ENCODE measurements at places on chromosomes 3 and 15.

DNA sequence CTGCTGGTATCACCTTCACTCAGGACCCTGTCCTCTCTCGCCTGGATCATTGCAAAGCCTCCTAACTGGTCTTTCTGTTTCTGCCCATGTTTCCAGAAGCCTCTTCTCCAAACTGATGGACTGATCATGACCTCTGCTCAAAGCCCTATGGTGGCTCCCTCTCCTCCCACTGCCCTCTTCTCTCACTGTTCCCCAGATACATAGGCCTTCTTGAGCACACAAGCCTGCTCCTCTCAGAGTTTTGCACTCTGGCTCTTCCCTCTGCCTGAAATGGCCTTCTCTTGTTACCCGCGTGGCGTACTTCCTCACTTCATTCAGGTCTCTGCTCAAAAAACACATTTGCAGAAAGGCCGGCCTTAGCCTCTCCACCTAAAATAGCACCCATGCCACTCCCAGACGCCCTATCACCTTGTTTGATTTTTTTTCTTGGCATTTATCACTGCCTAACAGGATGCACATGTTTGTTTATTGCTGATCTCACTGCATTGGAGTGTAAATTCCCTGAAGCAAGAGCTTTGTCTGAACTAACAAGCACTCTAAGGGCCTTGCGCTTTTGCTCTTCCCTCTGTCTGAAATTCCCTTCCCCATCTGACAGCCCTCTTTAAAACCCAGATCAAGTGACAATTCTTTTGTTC, 1.4 kb upstream of the ETFA start:
- DNase-seq, result peak; percentile 44

GRCh38 chr3:184096811-184097383, at the start of gene HTR3E:
HTR3E (plus strand) TSS chr3:184097064; CDS start chr3:184097530, 466 bp downstream.
- no peak for DNase-seq

GRCh38 chr15:78956937-78957336, 12.1 kb upstream of the CTSH start:
- no peak for DNase-seq

DNA sequence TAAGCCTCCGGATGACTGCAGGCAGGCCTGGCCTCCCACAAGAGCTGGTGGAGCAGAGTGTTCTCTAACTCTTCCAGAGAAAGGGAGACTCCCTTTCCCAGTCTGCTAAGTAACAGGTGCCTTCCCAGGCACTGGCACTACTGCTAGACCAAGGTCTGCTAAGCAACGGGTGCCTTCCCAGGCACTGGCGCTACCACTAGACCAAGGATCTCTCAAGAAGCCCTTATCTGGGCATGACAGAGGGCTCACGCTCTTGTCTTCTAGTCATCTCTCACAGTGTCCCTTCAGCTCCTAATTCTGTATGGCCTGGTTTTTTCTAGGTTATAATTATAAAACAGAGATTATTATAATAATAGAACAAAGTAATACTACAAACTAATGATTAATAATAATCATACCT, 27.8 kb downstream of the MYL3 start:
- DNase-seq, result no peak

GRCh38 chr3:121998030-121998580, 23.9 kb downstream of the ILDR1 start:
- DNase-seq, result peak; percentile 38

DNA sequence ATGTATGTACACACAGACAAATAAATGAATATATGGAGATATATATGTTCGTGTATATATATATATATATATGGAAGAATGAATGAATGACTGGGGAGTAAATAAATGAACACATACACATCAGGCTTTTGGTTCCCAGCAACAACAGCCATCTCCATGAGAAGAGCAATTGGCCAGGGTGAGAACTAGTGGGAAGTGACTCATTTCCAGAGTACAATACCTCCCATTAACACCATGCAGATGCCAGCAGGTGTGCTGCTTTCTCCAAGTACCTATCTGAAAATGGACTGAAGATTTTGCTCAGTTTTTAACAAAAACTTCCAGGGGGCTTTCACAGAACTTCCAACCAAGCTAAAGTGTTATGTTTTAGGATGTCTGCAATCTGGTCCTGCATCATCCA, 179.8 kb upstream of the SLC2A2 start:
- DNase-seq, result no peak

DNA sequence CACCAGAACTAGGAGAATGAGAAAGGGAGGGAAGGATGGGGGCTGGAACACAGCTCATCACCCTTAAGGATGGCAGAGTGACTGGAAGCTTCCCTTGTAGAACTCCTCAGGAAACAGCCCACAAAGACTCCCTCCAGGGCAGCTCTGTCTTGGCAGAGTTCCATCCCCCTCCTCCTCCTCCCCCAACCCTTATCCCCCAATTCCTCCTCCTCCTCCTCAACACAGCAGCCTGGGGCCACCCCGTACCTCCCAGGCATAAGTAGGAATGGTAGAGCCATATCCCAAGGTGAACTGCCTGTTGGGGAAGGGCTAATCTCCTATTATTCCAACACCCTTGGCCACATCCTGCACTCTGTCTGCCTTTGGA, 38.8 kb downstream of the ADCY5 start:
- DNase-seq, result no peak

- DNase-seq, result no peak
Observed at GRCh38 chr3:97823046-97824004, 1.5 kb downstream of the CRYBG3 start.

- DNase-seq, result no peak
Observed at GRCh38 chr3:108473711-108474110, 36.7 kb downstream of the MYH15 start.

- peak; percentile 91 for DNase-seq
Observed at GRCh38 chr3:9715764-9716437, 12.3 kb downstream of the CPNE9 start.

GRCh38 chr3:12985148-12985547, 88.1 kb downstream of the IQSEC1 start:
- no peak for DNase-seq

GRCh38 chr15:51004103-51004551, 90.6 kb downstream of the TNFAIP8L3 start:
- peak; percentile 82 for DNase-seq

DNA sequence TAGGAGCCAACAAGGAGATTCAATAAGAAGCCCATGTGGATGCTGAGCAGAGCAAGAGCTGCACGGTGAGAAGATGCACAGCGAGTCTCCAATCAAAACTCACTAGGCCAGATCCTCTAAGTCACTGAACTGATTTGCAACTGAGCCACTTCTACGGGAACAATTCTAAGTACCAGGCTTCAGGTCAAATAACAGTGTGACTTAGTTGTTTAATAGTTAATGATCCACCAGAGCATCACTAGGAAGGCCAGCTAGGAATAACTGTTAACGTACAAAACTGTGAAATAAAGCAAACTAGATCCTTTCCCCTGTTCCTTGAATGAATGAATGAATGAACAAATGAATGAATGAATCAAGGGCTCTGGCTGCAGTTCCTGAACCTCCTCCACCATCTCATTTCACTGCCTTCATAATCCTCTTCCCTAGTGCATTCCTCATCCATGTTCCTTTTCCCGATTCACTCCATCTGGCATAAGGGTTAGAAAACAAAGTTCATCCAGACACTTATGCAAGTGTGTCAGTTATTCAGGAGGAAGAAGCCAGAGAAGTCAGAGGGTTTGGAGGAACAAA, 59.7 kb downstream of the ATP8B4 start:
- no peak for DNase-seq

- DNase-seq, result peak; percentile 87
Observed at GRCh38 chr3:179452176-179452564, 900 bp upstream of the GNB4 start.

GRCh38 chr3:168047190-168047795, 48.4 kb downstream of the GOLIM4 start:
- DNase-seq, result peak; percentile 92

GRCh38 chr3:69370901-69371301, 15.0 kb downstream of the FRMD4B start:
- no peak for DNase-seq

- DNase-seq, result no peak
Observed at GRCh38 chr15:88696254-88696653, 57.4 kb downstream of the ISG20 start.

- peak; percentile 46 for DNase-seq
Observed at GRCh38 chr3:188861842-188862744, 309.7 kb upstream of the TPRG1 start.

GRCh38 chr3:129628169-129628522, 21.7 kb upstream of the PLXND1 start:
- no peak for DNase-seq

DNA sequence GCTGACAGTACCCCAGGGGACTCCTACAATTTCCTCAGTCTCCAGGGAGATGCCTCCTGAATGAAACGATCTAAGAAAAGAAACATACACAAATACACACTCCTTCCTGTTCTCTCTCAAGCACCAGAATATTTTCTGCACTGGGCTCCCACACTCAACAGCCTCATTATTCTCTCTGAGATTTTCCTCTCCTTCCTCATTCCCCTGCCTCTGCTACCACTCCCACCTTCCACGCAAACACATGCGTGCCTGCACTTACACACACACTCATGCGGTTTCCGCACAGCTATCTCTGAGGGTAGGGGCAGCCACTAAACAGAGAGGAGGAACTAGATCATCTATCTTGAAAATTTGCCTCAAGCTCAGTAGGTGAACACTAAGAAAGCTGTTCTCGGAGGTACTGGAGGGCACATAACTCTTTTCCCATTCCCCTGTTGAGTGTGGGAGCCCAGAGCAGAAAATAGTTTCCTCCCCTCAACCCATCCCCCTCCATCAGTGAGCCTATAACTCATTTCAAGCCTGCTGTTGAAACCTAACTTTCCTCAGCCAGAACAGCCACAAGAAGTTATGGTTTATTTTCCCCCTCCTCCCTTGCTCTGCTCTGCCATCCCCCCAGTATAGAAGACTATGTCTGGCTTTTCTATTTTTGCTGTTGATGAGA, 30.5 kb upstream of the TIPARP start:
- peak; percentile 62 for DNase-seq

DNA sequence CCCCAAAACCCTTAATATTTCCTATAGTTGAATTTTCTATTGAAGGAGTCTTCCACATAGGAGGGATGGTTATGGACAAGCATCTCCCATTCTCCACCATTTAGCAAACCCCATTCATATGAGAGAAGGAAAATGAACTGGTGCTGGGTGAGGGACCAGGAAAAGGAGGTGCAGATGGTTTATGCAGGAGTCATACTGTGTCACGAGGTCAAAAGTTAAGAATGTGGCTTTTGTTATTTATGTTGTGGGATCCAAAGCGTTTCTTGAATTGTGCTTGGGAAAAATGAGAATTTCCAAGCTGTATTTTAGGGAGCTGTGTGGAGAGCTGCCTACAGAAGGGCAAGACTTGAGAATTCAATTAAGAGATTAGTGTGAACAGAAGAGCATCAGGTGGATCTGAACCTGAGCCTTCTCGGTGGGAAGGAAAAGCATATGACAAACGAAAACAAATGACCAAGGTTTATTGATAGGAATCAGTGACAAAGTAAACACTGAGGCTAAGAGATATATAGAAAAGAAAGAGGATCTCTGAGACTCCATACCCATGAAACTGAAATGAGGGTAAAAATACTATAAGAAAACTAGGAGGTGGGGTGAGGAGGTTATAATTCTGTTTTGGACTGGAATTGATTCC, 473.3 kb upstream of the NR2F2 start:
- peak; percentile 70 for DNase-seq

- DNase-seq, result peak; percentile 73
Observed at GRCh38 chr3:185822221-185823000, 2.4 kb downstream of the IGF2BP2 start.

DNA sequence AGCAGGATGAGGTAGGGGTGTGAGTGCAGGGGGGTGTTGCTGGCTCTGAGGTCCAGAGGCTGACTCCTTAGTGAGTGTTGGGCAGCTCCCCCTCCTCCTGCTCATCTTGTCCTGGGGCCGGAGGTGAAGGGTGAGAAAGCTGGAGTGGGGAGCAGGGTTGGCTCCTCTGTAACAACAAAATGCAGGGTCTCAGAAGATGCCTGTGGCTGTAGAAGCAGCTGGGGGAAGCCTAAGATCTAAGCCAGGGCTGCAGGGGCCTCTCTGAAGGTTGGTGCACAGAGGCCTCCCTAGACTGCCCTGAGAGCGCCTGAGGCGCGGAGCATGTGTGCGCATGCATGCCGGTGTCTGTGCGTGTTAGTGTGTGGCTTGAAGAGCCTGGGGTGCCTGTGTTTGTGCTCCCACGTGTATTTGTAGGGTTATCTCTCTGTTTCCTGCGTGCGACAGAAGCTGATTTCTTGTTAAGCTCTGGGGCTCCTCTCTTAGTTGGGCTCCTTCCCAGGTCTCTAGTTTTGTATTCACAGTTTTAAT, 5.3 kb upstream of the HDAC11 start:
- DNase-seq, result no peak

DNA sequence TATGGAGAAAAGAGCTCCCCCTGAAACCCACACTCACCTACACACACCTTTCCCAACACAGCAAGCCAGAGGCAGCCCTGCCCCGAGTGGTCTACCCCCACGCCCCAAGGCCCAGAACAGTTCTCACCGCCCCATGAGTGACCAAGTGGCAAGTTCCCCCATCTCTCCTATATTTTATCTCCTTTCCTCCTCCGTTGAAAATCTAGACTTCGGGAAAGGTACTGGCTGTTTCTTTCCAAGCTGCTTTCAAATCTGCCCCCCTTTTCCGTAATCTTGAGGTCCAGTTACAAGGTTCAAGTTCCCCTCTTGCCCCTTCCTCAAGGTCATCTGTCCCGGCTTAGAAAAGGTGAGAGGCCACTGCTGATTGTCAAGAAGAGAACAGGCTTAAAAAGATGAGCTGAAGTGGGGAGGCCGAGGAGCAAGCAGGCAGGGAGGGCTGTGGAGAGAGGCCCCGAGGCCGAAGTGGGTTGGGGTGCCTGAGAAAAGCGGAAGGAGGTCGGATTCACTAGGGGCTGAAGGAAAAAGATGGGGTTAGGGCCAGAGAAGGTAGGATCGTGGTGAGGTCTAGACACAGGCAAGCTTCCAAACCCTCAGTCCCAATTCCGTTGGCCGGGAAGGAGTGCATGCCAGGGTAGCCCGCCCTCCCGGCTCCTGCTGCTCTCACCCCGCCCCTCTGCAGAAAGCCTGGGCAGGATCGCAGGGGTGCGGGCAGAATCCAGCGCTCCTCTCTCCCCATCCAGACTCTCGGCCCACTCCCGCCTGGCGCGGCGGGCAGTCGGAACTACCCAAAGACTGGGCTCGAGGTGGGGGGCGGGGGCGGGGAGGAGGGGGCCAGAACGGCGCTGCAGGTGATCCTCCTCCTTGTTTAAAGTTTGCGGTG, 1.7 kb downstream of the SEMA5B start:
- DNase-seq, result no peak

- DNase-seq, result no peak
Observed at GRCh38 chr15:70954733-70955132, 62.1 kb downstream of the LRRC49 start.

DNA sequence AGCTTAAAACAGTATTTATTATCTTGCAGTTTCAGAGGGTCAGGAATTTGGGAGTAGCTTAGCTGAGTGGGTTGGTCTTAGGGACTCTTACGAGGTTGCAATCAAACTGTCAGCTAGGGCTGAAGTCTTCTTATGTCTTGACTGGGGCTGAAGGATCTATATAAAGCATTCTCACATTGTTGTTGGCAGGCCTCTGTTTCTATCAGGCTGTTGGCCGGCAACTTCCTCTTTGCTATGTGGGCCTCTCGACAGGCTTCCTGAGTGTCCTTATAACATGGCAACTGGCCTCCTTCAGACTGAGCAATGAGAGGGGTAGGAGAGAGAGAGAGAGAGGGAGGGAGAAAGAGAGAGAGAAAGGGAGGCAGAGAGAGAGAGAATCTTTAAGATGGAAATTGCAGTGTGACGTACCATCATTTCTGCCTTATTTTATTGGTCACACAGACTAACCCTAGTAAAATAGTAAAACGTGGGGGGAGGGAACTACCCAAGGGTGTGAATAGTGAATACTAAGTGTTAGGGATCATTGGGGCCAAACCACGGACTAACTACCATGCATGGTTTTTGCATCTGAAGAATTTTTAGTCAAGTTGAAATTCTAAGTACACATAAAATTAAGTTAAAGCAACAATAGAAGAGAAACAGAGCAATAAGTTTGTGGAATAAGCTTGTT, 16.1 kb downstream of the FGF7 start:
- DNase-seq, result peak; percentile 13
